ENCODE measurements at places on chromosomes 2 and 18.

DNA sequence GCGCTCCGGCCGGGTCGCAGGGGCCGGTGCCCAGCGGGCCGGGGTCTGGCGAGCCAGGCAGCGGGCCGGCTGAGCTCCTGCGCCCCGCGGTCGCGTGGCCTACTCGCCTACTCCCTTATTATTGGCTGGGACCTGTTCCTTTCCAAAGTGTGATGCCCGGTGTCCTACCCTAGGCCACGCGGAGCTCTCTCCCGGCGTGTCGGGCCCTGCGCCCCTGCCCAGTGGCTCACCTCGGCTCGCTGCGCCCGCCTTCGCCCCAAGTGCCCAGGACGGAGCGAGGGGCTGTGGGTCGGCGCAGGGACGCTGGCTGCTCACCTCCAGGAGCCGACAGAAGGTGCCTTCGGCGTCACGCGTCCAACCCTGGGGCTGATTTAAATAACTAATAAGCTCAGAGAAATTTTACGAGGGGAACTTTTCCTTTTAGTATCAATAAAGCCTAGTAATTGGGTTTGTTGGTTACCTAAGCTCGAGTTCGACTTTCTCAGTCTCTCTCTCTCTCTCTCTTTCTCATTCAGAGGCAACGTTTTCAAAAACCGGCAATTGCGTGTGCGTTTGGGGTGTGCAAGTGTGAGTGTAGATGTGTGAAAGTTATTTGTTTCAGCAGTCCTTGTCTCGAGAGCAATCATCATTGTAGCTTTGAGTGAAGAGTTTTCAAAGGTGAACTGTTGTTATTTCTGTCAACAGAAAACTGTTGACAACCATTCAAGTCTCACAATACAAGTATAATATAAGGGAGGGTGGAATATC is 7.0 kb upstream of the SATB2 start:
- DNase-seq: no peak

DNA sequence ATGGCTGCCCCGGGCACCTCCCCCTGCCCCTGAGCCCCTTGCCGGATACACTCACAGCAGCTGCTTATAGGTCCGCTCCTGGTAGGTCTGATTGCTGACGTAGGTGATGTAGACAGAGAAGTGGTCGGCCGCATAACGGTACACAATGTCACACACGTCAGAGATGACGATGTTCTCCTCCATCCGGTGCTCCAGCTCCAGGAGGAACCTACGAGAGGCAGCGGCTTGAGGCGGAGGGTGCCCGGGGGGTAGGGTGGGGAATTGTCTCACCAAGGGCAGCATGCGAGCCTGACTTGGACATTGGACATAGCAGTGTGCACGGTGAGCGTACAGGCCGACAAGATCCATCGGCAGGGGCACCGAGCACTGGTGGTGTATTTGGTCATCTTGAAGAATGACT is 22.8 kb downstream of the SNORC start:
- DNase-seq: no peak

- no peak for DNase-seq
Measured at GRCh38 chr2:88170472-88170892, 336 bp downstream of the THNSL2 start.

DNA sequence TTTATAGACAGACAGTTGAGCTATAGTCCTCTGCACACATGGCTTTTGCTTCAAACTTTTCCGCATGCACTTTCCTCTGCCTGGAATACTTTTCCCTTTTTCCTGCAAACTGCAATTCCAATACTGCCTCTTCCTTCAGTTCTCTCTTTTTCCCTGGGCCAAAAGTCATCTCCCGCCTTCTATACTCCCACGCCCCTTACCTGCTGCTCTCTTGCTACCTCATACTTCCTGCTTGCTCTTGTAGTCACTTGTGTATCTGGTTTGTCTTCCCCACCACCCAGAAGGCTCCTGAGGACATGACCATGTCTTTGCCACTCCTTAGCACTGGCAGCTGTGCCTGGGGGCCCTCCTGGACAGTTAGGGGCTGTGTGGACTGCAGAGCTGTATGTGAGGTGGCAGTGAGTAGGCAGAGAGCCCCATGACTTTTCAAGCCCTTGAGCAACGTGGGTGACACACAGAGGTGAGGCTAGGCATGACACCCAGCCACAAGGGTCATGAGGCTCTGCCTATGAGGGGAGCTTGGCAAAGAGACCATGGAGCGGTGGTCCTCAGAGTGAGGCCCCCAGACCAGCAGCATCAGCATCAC is 23.2 kb downstream of the SPEG start:
- DNase-seq: peak; percentile 38

DNA sequence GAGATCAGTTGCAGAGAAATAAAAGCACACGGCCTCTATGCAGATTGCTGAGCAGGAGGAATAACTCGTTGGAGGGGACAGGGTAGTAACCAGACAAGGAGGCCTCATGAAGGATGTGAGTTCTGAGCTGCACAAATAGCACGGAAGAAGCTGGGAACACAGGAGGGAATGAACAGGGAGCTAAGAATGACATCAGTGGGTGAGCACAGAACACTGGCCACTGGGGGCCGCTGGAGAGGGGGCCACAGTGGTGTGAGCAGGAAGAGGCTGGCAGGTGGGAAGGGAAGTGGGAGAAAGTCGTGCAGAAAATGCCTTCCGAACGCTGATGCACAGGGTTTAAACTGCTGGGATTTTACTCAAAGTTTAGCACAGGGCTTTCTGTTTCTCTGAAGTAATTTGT is 61.0 kb downstream of the ZAP70 start:
- DNase-seq: peak; percentile 21

GRCh38 chr2:10165282-10165681 is 42.7 kb downstream of the RRM2 start:
- DNase-seq: no peak

- peak; percentile 59 for DNase-seq
Measured at GRCh38 chr2:179248024-179248348, 16.6 kb downstream of the SESTD1 start.

GRCh38 chr2:236988690-236989624 is 96.7 kb upstream of the COPS8 start:
- no peak for DNase-seq

- DNase-seq: no peak
Measured at GRCh38 chr18:57469884-57470283, 34.7 kb downstream of the ONECUT2 start.

DNA sequence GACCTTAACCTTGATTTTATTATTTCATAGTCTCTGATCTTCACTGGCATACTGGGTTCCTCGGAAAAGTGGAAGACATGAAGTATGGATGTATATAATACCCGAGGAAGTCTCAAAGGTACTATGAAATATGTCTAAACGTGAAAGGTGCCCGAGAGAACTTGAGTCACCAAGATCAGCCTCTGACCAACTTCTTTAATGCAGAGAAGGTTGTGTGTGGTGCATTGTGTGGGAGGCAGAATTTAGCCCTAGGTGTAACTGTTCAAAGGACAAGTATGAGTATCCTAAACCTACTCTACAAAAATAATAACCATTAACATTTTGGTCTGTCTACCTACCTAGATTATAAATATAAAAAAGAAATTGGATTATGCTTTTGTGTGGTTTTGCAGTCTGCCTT is 36.1 kb downstream of the OSBPL6 start:
- no peak for DNase-seq

DNA sequence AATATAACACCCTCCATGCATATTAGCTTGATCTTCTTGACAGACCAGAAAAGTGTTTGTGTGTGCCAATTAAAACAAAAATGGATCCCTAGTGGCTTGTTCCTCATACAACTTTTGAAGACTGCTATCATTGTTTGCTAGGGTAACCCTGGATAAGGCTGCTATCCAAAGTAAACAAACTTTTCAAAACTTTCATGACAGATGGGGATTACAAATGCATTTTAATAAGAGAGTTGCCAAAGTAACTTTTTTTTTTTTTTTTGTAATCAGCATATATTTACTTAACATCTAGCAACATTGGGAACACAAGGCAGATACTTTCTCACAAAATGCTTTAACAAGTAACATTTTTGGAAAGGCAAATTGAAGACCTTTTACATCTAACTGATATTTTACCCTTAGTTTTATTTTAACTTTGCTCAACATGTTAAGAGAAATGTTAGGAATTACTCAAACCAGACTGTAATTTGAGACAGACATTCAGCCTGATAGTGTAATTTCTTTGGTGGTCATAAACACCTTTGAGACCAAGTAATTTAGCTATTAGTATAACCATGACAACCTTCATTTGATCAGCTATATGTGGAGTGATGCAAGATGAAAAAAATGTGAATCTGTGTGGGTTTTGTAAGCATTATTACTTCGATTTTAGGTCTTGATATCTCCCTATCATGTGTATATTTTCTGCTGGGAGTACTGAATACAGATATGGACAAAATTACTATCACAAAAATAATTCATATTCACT is 300.9 kb downstream of the ARHGAP15 start:
- DNase-seq: no peak

GRCh38 chr2:233075141-233075965 is 15.2 kb downstream of the INPP5D start:
- no peak for DNase-seq

DNA sequence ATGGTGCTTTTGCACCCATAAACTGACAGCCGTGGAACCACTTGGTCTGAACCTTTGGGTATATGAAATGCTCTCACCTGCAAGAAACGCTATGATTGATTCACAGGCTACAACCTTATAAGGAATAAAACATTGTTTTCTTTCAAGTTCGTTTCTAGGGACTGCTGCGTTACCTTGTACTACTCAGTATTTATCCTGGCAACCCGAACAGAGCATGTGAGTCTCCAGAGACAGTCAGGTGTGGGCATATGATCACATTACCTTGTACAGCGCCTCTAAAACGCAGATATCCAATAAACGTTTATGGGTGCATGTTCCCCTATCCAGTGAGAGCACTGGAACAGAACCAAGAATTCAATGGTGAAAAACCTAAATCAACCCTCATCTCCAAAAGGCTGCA is 1.7 kb downstream of the CCBE1 start:
- no peak for DNase-seq

- DNase-seq: no peak
Measured at GRCh38 chr18:63145166-63145850, 174.3 kb downstream of the BCL2 start.

Data from OCI-M1 (cell line).